ENCODE measurements at places on chromosomes 12 and 14.

DNA sequence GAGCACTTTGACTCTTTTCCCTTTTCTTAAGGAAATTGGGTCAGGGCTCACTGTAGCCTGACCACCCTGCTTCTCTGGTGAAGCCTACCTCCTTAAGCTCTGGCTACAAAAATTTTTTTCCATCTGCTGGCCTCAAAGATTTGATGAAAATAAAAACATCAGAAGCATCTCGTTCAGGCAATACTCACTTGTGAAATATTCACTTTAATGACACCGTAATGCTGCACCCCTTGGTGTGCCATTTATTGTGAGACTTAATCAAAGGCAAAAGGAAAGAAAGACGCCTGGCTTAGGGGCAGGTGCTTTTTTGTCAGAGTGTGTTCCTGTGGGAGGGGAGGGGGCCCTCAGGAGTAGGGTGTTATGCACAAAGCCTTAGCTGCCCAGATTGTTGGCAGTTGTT lies 155.0 kb upstream of the TMPO start:
- no peak for DNase-seq

- no peak for DNase-seq
Observed at GRCh38 chr12:99009654-99010296, 364.7 kb downstream of the APAF1 start.

- no peak for DNase-seq
Observed at GRCh38 chr14:31785574-31785973, 224.4 kb downstream of the NUBPL start.

- DNase-seq, result no peak
Observed at GRCh38 chr14:19771895-19772430, 1.3 kb upstream of the OR4M1 start.
